ENCODE measurements at places on chromosomes 11 and 22.

GRCh38 chr11:61684870-61685616, 4.9 kb downstream of the DAGLA start:
- no peak for DNase-seq

GRCh38 chr11:122853971-122854446, 15.7 kb downstream of the CRTAM start:
- peak; percentile 77 for DNase-seq

- DNase-seq: no peak
Observed at GRCh38 chr11:128555606-128556005, 31.8 kb downstream of the ETS1 start.

DNA sequence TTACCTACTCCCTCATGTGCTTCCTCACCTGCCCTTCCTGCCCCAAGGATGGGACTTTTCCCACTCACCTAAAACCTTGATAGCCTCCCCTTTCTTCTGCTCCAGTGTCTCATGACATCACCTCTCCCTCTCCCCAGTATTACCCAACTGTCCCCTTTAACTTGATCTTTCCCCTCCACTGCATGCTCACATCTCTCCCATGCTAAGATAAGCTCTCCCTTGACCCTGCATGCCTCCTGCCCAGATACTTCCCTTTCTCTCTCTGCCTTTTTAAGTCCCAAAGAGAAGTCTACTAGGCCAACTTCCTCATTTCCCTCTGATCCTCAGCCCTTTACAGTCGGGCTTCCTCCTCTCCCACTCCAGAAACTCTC, 14.8 kb downstream of the CD3E start:
- DNase-seq: no peak

- no peak for DNase-seq
Observed at GRCh38 chr22:16854631-16855030, 29.4 kb upstream of the XKR3 start.

Measured in activated CD4-positive, alpha-beta T cell treated with anti-CD3 and anti-CD28 coated beads, Interleukin-2, amount 10 ng/mL, durations not matched to agents 7 days and 5 days (primary cell).